Endothelial cell of umbilical vein (primary cell): ENCODE measurements at places on chromosomes 7 and 10. TPM values are rescaled to one million over a fixed set of nuclear protein-coding genes. Genes with fewer than 3 reads are reported as not detected.

DNA sequence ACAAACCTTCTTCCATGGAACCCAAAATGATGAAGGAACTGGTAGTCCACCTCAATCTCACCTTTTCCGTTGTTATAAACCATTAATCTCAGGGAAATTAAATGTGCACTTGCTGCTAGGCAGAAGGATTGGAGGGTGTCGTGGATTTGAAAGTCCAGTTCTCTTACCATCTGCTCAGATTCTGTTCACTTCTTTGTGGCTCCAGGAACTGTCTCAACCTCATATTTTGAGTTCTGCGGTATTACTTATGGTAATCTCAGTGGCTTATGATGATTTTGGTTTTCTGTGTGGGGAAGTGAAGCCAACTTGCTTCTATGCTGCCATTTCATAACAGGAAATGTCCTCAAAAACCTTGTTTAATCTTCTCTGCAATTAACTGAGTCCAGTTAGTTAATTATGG is 136.4 kb downstream of the CDC14C start:
- DNase-seq, result no peak

GRCh38 chr7:70585071-70585470 is 546.9 kb upstream of the GALNT17 start:
- no peak for DNase-seq

CNPY1 gene
- total RNA-seq, result not detected in 2 replicates

DNA sequence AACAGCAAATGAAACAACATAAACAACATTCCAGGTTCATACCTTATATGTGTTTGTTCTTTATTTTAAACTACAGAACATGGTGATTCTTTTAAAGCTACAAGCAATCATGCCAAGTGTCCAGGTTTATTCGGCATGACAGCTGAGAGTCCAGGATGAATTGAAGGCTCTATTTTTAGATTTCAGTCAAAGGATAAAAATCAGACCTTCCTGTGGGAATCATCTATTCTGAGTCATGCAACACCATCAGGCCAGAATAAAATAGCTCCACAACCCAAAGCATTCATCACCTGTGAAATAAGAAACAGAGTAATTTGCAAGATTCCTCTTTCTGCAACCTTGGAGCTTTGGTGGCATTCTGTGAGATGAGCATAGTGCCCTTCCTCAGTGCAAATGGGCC is 292.4 kb upstream of the MYO3A start:
- no peak for DNase-seq

ASB13 gene
- 7.3 and 7.9 TPM in 2 replicates for total RNA-seq

GRCh38 chr7:5594616-5595544 is 171.2 kb upstream of the TNRC18 start:
- DNase-seq, result peak; percentile 55

- DNase-seq, result peak; percentile 84
Measured at GRCh38 chr7:33050535-33051318, 11.8 kb downstream of the NT5C3A start.

- DNase-seq, result no peak
Measured at GRCh38 chr10:52864201-52865106, 91.9 kb upstream of the MBL2 start.

- DNase-seq, result no peak
Measured at GRCh38 chr7:128255271-128255670, 14.2 kb downstream of the LEP start.

- DNase-seq, result no peak
Measured at GRCh38 chr10:52770904-52771303, 1.7 kb downstream of the MBL2 start.

DNA sequence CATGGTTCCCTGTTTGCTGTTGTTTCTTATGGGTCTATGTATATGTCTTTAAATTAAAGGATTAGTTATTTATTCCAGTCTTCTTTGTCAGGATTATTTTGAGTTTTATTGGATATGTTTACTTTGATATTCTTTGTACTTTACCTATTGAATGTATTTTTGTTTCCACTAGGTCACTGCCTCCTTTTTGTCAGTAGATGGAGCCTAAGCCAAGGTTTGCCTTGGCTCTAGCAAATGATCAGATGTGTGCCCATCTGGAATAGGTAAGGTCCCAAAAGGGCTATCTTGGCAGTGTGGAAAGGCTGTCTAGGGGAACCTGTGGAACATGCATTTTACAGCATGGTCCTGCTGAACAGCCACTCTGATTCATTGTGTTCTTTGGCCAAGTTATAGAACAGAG is 337.3 kb upstream of the GHITM start:
- no peak for DNase-seq

- DNase-seq, result peak; percentile 3
Measured at GRCh38 chr10:64115908-64116643, 594.9 kb downstream of the REEP3 start.

SPDYE2 gene
- total RNA-seq, result not detected in 2 replicates

GRCh38 chr7:29173458-29173857 is 21.1 kb upstream of the CHN2 start:
- DNase-seq, result no peak

GRCh38 chr10:120833222-120833928 is 17.8 kb upstream of the WDR11 start:
- no peak for DNase-seq

IFT22 gene
- 26.1 and 28.7 TPM in 2 replicates for total RNA-seq

- peak; percentile 36 for DNase-seq
Measured at GRCh38 chr10:96470116-96470743, 43.5 kb downstream of the TLL2 start.

GRCh38 chr10:71359364-71360046 is 37.2 kb upstream of the CDH23 start:
- DNase-seq, result no peak
